ENCODE measurements at places on chromosomes 2 and 18.

- no peak for DNase-seq
These were observed 33.5 kb upstream of the IL1R1 start for GRCh38 chr2:102109016-102109415.

GRCh38 chr2:54803783-54804751 lies 80.6 kb downstream of the EML6 start:
- no peak for DNase-seq

DNA sequence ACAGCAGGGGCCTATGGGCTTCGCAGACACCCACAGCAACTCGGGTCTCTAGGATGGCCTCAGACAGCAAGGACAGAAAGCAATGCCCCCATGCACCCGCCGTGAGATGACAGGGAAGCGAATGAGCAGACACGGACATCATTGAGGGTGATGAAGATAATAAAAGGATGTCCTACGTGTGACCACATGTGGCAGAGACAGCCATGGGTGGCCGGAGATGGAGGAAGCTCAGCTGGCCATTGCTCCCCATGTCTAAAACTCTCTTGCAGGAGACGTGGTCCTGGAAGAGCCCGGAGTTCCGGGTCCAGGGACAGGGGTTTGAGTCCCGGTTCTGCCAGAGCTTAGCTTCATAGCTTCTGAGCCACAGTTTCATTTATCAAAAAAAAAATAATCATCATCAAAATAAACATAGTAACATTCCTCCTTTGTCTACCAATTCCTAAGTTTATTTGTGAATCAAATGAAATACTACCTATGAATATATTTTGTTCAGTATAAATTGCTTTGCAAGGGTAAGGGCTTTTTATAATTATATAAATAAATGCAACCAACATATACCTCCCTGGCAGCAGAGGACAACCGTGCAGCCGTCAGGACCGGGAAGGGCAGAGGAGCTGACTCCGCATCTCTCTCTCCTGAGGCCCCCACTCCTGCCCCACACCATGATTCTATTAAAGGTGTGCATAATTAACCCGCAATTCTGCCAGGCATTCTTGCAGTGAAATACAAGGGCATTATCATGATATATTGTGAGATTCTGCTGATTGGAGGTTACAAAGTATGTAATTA lies 401.4 kb upstream of the MYT1L start:
- DNase-seq, result no peak

DNA sequence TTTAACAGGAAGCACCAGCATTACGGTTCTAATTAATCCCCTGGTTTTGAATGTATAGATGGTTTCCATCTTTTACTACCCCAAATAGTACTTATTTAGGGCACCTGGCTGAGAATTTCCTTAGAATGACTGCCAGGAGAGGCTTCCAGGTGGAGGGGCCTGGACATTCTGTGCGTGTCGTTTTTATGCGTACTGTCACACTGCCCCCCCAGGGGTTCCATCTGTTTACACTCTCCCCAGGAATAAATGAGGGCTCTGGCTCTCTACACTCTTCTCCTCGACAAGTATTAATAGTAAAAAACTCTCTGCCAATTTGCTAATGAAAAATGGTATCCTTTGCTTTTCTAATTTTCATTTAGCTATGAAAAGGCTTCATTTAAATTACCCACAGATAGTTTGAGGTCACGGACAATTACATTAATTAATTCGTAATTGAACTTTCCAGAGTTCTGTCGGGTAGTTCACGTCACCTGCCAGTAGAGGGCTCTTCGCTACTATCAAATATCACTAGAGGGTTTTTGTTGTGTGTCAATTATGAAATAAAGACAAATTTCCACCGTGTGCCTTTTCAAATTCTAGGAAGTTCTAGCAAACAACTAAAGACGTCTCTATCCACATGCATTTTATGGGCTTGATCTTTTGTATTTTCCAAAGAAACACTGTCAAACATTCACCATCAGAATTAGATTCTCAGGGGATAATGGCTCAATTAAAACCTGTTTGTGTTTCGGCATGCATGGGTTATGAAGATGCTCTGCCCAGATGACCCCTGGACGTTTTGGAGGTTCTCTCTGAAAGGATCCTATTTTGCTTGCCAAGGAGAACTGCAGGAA lies 88.8 kb upstream of the ASB18 start:
- DNase-seq, result peak; percentile 25

GRCh38 chr18:70028734-70029133 lies 81.1 kb upstream of the CD226 start:
- no peak for DNase-seq

DNA sequence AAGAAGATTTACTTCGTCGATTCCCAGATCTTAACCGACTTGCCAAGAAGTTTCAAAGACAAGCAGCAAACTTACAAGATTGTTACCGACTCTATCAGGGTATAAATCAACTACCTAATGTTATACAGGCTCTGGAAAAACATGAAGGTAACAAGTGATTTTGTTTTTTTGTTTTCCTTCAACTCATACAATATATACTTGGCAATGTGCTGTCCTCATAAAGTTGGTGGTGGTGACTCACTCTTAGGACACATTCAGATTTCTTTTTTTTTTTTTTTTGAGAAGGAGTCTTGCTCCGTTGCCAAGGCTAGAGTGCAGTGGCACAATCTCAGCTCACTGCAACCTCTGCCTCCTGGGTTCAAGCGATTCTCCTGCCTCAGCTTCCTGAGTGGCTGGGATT lies 26.8 kb downstream of the MSH2 start:
- peak; percentile 17 for DNase-seq

GRCh38 chr2:152718909-152719645 lies 657 bp downstream of the ARL6IP6 start:
- peak; percentile 25 for DNase-seq

GRCh38 chr2:3442185-3442584 lies 62.7 kb downstream of the TRAPPC12 start:
- no peak for DNase-seq

- no peak for DNase-seq
These were observed 27.5 kb downstream of the PMAIP1 start for GRCh38 chr18:59927246-59927825.

- no peak for DNase-seq
These were observed 71.2 kb upstream of the ZNF236 start for GRCh38 chr18:76750917-76751890.

DNA sequence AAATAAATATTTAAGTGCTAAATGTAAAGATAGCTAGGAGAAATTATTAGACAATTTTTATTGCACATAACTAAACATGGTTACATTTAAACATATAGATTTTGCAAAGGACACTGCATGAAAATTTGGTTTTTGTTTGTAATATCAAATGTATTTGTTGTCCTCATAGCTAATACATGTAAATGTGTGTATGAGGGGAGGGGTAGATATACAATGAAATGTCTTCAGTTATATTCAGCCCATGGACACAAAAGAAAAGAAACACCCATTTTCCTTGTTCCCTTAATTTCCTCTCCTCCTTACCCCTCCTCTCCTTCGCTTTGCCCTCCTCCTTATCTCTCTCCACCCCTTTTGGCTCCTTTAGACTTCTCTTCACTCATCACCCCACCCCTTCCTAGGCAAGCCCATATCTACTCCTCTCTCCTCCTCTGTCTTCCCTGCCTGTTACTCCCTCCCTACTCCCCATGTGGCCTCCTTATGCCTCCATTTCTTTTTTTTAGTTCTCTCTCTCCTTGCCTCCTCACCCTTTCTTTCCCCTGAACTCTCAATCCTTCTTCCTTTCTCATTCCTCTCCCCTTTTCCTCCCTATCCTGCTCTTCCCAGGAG lies 1.4 kb downstream of the COL3A1 start:
- DNase-seq, result no peak

- no peak for DNase-seq
These were observed 15.5 kb downstream of the SPATS2L start for GRCh38 chr2:200321780-200322534.

Measured in A549 (cell line).